Activated CD4-positive, alpha-beta T cell treated with anti-CD3 and anti-CD28 coated beads, Interleukin-2, Interleukin-4, amounts not matched to agents 100 ng/mL and 50 ng/mL, durations not matched to agents 16 hours and 8 hours (primary cell): ENCODE measurements at places on chromosomes 16 and 17.

DNA sequence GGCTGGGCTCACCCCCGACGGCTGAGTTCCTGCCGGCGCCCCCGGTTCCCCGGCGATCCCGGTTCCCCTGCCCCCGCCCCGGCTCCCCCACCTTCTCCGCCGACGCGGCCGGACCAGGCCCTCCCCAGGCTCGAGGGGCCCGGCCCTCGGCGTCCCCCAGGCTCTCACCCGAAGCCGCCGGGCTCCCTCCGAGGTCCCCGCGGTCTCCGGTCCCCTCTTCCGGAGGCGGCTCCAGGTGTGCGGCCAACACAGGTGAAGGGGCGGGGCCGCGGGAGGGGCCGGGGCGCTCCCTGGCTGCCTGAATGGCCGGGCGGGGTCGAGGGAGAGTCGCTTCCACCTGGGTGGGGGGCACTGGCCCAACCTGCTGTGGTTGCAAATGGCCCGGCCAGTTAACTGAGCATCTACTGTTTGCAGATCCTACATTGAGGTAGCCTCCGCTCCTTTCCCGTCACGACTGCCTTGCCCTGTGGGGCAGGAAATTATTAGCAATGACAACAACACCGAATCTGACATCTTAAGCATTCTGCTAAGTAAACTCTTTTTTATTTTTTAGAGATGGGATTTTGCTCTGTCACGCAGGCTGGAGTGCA lies at the start of gene BICDL2:
Gene BICDL2, minus strand, starts transcription at position 219 of the 590 bp plus-strand sequence. CDS start 1,448 bp downstream, outside the sequence.
- DNase-seq = no peak

DNA sequence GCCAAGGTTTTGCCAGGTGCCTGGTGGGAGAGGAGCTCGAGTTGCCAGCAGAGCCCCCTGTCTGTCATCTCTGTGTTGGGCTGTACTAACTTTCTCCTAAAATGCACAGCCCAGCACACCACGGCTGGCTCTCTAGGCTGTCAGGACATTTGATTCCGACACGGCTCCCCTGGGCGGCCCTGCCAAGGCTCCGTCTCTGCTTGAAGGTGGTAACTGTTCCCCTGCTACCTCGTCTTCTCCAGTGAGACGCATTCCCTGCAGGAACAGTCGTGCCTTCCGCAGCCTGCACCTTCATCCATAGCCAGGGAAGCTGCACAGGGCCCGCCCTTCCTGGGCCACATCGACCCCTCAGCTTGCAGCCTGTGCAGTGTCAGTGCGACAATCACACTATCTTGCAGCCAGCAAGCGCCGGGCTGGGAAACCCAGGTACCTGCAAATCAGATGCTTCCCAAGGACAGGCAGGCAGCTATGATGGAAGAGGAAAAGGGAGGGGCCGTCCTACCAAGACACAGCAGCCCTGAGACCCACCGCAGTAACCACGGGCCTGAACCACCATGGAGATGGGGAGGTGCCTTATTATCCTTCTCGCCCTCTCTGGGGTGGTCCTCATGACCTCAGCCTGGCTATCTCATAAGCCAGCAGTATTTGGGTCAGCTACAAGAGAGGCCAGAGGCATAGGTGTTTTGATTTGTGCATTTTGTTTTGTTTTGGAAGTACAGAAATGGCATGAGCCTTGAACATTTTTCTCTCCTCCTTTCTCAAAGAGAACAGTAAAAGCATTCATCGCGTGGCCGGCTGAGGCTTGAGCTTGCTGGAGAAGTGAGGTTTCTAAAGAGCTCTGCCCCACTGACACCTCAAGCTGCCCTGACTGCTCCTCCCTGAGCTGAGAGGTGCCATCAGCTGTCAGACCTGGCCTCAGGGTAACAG lies 361.7 kb upstream of the TNRC6C start:
- no peak for DNase-seq

DNA sequence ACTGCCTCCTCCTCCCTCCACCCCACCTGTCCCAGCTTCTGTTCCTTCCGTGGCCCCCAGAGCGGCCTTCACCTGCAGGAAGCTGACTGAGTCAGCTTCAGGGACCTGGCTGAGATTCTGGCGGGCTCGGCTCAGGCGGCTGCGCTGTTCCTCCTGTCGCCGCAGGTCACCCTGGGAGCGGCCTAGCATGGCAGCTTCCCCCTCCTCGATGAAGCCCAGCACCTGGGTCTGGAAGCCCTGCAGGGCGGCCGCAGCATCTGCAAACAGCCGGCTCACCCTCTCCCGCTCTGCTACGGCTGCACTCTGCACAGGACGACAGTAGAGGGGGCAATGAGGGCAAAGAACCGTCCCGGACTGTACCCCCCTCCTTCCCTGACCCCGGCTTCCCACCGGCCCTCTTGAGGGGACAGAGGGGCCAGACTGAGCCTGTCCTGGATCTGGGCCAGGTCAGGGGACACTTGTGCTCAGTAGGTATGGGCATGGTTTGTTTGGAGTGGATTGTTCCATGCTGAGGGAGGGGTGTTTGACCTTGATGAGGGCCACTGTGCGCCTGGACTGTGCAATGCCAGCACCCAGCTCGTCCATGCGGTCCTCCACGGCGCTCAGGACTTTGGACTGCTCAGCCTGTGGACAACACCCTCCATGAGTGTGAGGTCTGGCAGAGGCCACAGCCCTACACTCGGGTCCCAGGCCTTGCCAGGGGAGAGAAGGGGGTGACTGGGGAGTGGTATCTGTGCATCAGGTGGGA lies 2.0 kb downstream of the TRIM47 start:
- DNase-seq = peak; percentile 81

GRCh38 chr17:42252597-42253550 lies 23.3 kb downstream of the STAT5B start:
- peak; percentile 46 for DNase-seq

- no peak for DNase-seq
These were observed 32.5 kb upstream of the TNRC6C start for GRCh38 chr17:77925831-77926543.

GRCh38 chr17:62163847-62164246 lies 98.8 kb upstream of the MED13 start:
- DNase-seq = no peak

DNA sequence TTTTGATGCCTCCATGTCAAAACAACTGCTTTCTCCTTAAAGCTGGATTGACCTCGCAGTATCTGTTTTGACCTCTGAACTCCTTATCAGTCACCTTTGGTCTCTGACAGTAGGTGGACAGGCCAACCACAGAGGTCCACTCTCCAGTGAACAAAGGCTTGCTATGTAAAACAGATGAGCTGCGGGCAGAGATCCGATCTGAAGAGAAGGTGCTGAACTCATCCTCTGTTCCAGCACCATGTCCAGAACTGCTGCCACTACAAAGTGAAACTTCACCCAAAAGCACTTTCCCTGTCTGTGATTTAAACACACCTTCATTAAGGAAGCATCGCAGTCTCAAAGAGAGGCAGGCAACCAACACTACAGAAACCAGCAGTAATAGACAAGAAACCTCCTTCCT lies 117.3 kb upstream of the CORO6 start:
- no peak for DNase-seq

- no peak for DNase-seq
These were observed 8.5 kb downstream of the ITGA3 start for GRCh38 chr17:50064253-50065001.

DNA sequence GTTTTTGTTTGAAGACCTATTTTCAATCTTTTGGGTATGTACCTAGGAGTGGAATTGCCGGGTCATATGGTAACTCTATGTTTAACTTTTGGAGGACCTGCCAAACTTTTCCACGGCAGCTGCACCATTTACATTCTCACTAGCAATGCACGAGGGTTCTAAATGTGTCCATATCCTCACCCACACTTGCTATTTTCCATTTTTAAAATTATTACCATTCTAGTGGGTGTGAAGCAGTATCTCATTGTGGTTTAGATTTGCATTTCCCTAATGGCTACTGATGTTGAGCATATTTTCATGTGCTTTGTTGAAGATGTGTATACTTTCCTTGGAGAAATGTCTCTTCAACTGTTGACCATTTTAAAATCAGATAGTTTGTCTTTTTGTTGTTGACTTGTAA lies 60.3 kb upstream of the HAPSTR1 start:
- DNase-seq = no peak

DNA sequence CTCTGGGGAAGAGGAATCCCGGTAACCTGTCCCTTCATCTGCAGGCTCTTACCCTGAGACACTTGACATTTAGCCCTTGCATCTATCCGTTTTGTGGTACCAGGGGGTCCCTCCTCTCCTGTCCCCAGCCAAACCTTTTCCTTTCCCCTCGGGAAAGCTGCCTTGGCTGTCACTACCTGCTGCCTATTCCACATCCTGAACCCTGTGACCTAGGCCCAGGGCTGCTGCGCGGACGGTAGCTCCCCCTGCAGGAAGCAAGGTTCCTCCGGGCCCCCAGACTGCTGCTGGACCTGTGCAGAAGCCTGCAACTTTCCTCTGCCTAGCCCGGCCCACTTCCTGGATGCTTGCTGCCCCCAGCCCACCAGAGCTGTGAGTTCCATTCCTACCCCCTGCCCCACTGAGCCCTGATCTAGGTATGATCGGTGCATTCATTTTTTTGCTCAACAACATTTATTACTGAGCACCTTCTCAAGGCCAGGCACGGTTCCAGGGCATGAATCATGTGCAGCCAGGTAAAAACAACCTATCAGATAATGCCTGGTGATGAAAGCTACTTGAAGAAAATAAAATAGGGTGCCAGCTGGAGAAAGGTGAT lies 10.5 kb upstream of the ALDOA start:
- peak; percentile 55 for DNase-seq

DNA sequence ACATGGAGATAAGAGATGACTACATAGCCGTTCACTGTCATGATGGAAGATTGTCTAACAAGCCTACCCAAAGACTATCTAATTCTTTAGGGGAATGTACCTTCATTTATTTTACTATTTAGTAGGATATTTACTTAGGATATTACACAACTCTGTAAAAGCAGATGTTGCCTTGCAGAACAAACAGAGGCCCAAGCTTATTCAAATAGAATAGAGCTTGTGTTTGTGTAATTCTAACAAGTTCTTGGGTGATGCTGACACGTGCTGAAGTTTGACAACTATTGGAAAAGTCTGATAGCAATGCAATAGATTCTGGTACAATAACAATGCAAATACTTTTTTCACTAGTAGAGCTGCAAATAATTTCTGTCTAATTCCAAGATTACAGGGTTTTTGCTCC lies 447.6 kb downstream of the TOX3 start:
- no peak for DNase-seq

- no peak for DNase-seq
These were observed 9.5 kb downstream of the SLC9A5 start for GRCh38 chr16:67258161-67258835.

- DNase-seq = no peak
These were observed 602.2 kb upstream of the CDH8 start for GRCh38 chr16:62638324-62638911.

DNA sequence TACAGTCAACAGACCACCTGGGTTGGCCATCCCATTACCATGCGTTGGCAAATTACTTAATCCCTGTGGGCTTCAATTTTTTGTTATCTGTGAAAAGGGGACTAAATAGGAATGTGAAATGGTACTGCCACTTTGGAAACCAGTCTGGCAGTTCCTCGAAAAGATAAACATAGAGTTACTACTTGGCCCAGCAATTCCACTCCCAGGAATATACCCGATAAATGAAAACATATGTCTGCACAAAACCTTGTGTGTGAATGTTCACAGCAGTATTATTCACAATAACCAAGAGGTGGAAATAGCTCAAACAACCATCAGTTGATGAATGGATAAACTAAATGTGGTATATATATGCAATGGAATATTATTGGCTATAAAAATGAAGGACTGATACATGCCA lies 87.9 kb downstream of the TANGO6 start:
- DNase-seq = no peak

DNA sequence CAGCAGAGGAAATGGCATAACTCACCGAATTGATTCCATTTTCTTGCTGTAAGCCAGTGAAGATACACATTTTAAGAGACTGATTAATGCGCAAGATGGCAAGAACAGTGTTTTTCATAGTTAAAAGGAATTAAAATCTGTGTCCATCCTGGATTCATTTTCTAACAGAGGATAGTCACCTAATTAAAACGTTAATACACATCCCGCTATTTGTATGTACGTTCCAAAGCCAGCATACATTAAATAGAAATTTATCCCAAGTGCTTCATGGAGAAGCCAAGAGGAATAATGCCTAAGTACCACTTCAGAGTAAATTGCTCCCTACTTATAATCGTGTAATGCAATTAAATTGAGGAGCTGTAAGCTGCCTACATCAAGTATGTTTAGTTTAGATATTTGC lies 49.9 kb downstream of the RBFOX1 start:
- no peak for DNase-seq

GRCh38 chr16:83935005-83935857 lies 17.8 kb upstream of the OSGIN1 start:
- no peak for DNase-seq

- no peak for DNase-seq
These were observed 210.4 kb upstream of the IRX5 start for GRCh38 chr16:54720259-54720658.

DNA sequence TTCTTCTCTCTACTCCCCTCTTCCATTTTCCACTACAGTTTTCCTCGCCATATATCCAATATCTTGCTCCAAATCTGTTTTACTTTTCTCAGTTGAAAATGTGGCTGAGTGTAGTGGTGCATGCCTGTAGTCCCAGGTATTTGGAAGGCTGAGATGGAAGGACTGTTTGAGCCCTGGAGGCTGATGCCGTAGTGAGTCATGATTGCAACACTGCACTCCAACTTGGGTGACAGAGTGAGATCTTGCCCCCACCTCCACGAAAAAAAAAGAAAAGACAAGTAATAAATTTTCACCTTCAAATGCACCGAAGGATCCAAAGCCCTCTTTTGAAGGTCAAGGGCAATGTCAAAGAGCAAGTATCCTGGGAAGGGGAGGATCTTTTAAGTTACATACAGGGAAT lies 592.3 kb downstream of the TMEM114 start:
- DNase-seq = no peak
